ENCODE measurements at places on chromosomes 1 and 21.

DNA sequence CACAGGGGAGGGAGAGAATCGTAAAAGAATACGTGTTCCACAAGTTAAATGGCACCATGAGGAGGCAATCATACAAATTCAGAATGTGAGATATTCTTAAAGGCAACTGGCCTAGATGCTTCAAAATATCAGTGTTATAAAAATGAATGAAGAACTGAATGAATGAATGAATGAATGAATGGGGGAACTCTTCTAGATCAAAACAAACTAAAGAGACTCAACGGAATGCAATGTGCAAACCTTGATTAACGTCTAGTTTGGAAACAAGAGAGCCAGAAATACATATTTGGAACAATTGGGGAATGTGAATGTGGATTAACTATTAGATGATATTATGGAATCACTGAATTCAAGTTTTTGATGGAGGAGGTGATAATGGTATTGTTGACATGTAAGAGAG, 16.8 kb downstream of the CFAP45 start:
- no peak for DNase-seq

GRCh38 chr1:11538886-11539285, 59.9 kb downstream of the DISP3 start:
- DNase-seq: no peak

- DNase-seq: no peak
These were observed 13.9 kb downstream of the EPHX1 start for GRCh38 chr1:225823811-225824261.

GRCh38 chr1:222384531-222384930, 163.4 kb downstream of the HHIPL2 start:
- DNase-seq: no peak

DNA sequence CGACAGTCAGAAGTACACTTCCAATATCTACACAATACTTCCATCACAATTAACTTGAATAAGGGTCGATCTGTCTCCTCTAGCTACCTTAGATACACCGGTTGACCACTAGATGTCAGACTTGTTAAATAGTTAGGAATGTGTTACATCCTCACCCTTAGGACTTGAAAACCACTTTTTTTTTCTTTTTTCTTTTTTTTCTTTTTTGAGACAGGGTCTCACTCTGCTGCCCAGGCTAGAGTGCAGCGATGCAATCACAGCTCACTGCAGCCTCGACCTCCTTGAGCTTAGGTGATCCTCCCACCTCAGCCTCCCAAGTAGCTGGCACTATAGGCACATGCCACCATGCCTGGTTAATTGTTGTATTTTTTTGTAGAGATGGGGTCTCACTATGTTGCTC, 120.4 kb upstream of the GREM2 start:
- DNase-seq: no peak

GRCh38 chr1:183194527-183195141, 8.6 kb downstream of the LAMC2 start:
- DNase-seq: peak; percentile 9

GRCh38 chr1:211842518-211842917, 12.0 kb upstream of the LPGAT1 start:
- no peak for DNase-seq

- DNase-seq: no peak
These were observed 59.7 kb upstream of the DPYD start for GRCh38 chr1:97980530-97980929.

GRCh38 chr21:33383056-33383888, 19.9 kb upstream of the IFNGR2 start:
- DNase-seq: peak; percentile 68

DNA sequence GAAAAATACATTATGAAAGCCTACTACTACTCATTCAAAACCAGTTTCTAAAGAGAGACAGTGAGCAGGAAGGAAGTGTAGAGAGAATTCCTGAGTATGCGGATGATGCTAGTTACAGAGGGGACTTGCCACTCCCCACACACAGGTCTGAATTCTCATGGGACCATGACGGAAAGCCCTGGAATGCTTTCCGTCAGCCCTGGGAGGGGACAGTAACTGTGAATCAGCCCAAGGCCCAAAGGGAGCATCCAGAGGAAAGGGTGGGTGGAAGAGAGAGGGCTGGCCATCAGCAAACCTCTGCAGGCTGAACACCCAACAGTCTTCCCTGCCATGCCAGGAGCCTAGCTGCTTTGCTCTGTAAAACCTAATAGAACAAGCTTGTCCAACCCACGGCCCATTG, 36.4 kb downstream of the RCSD1 start:
- DNase-seq: no peak

Data from stimulated activated CD4-positive, alpha-beta T cell treated with anti-CD3 and anti-CD28 coated beads, Interleukin-2, amount 100 ng/mL, for 24 hours (primary cell).